ENCODE measurements at places on chromosomes 13 and 19.

GRCh38 chr19:38004521-38005223 is 97.7 kb downstream of the SIPA1L3 start:
- ATAC-seq = peak; percentile 94

DNA sequence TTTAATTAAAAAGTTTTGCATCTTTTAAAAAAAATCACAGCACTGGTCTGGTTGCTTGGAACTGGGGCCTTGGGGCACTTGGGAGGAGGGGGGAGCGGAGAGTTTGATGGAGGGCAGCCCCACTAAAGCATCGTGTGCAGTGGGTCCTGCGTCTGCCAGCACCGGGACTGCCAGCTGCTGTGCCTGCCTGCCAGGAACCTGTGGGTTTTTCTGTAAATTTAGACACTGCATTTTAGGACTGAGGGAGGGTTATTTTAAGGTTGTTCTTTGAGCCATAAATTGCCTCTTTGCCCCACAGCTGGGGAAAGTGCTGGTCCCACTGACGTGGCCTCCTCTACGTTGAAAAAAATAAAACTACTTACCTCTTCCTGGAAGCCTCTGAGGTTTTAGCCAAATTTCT is 2.9 kb downstream of the KLF2 start:
- no peak for ATAC-seq

GRCh38 chr19:9295411-9295849 is 14.2 kb downstream of the ZNF699 start:
- ATAC-seq = no peak

DNA sequence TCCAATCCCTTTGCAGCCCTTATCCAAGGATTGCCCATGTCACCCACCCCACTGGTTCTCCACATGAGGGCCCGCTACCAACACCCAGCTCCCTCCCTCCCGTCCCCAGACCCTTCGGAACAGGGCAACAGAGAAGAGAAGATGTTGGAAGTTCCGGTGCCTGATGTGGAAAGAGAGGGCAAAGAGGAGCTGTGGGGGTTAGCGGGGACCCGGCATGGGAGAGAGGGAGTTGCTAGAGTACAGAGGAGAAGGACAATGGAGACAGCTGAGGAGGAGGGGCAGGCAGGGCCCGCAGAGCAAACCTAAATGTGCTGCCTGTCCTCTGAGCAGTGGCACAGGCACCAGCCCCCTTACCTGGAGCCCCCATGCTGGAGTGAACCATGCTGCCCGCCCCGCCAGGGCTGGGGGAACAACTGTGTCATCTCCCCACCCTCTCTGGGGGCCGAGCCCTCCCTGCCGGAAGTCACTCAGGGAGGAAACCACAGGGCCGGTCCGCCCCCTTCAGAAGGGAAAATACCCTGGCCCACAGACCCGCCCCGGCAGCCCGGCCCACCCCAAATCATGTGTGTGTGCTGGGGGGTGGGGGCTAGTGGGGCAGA is at the start of gene POU2F2:
Gene POU2F2, minus strand, starts transcription at position 417 of the 599 bp plus-strand sequence. Its CDS starts 35 bp downstream, at position 382.
- ATAC-seq = no peak

DNA sequence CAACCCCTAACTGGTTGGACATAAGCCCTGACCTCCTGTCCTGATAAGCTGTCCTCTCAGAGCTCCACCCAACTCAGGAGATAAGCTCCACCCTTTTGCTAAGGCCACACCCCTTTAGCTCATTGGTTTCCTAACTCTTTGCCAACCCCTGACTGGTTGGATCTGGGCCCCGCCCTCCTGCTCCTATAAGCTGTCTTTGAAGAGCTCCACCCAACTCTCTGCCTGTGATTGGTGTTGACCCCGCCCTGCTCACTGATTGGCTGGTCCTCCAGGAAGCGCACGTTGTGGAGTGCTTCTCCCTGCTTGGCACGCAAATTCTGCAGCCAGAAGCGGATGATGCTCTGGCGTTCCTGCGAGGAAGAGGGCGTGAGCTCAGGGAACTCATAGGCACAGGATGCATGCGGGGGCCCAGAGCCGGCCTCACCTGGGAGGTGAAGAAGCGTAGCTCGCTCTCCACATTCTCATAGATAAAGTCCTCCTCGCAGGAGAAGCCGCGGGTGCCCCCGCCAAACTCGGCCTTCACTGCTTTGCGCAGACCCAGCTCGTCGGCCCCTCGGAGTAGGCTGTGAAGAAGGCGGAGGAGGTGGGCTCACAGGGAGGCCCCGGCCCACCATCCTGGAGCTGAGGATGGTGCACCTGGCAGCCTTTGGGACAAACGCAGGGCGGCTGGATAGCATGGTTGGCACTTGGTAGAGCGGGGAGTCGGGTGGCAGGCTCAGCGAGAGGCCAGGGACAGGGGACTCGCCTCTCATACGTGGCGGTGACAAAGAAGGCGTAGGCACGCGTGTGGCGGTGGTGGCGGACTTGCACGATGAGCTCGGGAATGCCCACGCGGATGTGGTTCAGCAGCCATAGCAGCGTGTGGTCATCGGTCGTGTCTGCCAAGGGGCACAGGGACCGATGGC is 1.7 kb downstream of the ANO8 start:
- ATAC-seq = no peak

DNA sequence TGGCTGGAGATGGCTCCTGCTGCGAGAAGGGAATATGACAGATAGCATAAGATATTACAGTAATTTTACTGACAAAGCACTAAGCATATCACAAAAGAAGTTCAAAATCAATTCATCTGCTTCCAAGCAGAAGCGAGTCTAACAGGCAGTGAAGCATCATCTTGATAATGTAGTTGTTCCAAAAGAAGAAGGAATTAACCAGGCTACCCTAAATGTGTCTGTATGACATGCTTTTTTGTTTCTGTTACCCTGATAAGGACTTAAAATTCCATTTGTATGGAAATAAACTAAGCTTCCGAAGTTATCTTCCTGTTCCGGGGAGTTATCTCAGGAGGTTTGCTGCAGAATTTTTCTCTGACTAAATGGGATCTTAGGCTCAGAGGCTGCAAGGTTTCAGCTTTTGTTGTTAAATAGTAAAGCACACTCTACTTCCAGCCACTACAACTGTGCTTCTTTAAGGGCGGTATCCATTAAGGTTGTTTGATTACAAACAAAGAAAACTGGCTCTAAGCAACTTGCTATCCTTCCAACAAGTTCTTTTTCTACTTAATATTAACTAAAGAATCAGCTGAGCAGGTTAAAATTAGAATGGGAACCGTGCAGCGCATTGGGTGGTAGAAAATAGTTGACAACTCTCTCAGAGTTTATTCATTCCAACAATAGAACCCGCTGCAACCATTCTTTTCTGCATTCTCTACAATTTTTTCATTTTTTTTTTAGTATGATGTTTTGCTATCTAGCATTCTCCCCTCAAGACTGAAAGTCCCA is 607.3 kb downstream of the UQCRFS1 start:
- ATAC-seq = no peak

DNA sequence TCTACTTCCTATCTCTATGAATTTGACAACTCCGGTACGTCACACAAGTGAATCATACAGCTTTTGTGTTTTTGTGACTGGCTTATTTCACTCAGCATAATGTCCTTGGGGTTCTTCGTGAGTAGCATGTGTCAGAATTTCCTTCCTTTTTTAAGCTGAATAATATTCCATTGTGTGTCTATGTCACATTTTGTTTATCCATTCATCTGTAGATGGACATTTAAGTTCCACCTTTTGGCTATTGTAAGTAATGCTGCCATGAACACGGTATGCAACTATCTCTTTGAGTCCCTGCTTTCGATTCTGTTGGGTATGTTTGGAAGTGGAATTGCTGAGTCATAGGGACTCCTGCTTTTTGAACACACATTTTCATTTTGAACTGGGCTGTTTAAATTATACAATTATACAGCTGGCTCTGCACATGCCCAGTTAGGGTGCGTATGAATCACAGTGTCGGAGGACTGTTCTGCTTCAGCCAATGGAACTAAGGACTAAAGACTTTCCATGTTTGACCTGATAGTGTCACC is 43.0 kb upstream of the C13orf42 start:
- no peak for ATAC-seq

GRCh38 chr19:58554494-58555368 is at the start of gene CHMP2A:
TSS of gene CHMP2A (minus strand) at chr19:58555105. CDS start at chr19:58554212, 893 bp downstream.
- ATAC-seq = peak; percentile 61

GRCh38 chr13:85508683-85509329 is 290.4 kb downstream of the SLITRK6 start:
- ATAC-seq = peak; percentile 56

- no peak for ATAC-seq
Measured at GRCh38 chr19:16038196-16038695, 38.0 kb upstream of the TPM4 start.

GRCh38 chr13:40984668-40985366 is 34.3 kb downstream of the ELF1 start:
- ATAC-seq = peak; percentile 33

- no peak for ATAC-seq
Measured at GRCh38 chr19:54708781-54709180, 15.5 kb upstream of the KIR3DL3 start.

GRCh38 chr13:34114581-34114980 is 296.6 kb downstream of the RFC3 start:
- ATAC-seq = no peak

- ATAC-seq = no peak
Measured at GRCh38 chr13:77000475-77000874, 8.6 kb downstream of the CLN5 start.

DNA sequence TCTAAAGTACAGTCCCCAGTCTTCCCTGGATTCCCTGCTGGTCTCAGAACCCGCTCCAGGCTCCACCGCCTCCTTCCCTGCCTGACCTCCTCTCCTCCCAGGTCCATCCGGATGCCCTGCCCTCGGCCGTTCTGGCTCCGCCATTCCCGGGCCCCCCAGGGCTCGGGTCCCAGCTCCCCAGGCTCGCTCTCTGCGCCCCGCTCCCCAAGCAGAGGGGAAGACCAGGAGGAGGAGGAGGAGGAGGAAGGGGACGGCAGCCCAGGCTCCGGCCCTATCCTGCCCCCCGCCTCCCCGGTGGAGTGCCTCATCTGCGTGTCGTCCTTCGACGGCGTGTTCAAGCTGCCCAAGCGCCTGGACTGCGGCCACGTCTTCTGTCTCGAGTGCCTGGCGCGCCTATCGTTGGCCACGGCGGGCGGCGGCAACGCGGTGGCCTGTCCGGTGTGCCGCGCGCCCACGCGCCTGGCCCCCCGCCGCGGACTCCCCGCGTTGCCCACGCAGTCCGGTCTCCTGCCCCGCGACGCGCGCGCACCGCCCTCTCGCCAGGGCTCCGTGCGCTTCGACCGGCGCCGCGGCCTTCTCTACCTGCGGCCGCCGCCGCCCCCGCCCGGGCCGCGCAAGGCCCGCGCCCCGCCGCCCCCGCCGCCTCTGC is 647 bp downstream of the RNF225 start:
- ATAC-seq = peak; percentile 6

Measured in SK-N-SH treated with all-trans-retinoic acid at 6 μM for 48 hours (cell line).